ENCODE measurements at places on chromosomes 2 and 18.

- DNase-seq, result no peak
Observed at GRCh38 chr2:48532174-48532573, 2.2 kb downstream of the STON1 start.

DNA sequence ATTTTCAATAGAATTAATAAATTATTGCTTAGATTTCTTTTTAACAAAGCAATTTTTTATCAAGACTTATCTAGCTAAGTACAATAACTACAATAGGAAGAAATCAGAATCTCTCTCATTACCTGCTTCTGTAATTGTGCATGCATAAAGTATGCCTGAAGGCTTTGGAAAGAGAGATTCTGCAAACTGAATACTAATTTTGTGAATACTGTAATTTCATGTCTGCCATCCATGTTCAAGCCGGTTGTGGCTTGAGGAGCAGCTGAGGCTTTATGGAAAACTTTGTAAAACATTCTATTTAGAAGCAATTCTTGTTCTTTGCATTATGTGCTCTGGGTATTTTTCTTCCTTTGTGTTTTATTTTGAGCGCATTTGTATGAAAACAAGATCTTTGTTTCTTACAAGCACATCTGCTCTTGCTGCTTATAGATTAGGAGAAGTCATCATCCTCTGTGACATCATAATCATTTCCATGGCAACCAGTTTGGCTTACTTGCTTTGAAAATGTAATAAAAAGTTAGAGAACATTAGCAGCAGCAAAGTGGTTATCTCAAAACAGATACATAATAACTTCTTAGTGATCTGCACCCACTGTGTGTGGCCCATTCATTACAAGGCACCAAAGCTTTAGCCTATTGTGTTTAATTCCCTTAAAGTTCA lies 16.0 kb upstream of the IKZF2 start:
- no peak for DNase-seq

- DNase-seq, result no peak
Observed at GRCh38 chr18:69725855-69726508, 221.7 kb downstream of the CD226 start.

- DNase-seq, result no peak
Observed at GRCh38 chr2:119680457-119681202, 1.6 kb downstream of the TMEM177 start.

- no peak for DNase-seq
Observed at GRCh38 chr18:53850902-53851301, 373.6 kb downstream of the MBD2 start.

GRCh38 chr2:40230186-40230585 lies 221.7 kb downstream of the SLC8A1 start:
- DNase-seq, result no peak

GRCh38 chr2:187586011-187586641 lies 31.9 kb upstream of the TFPI start:
- no peak for DNase-seq

GRCh38 chr18:32010124-32010721 lies 8.4 kb upstream of the RNF125 start:
- DNase-seq, result no peak

DNA sequence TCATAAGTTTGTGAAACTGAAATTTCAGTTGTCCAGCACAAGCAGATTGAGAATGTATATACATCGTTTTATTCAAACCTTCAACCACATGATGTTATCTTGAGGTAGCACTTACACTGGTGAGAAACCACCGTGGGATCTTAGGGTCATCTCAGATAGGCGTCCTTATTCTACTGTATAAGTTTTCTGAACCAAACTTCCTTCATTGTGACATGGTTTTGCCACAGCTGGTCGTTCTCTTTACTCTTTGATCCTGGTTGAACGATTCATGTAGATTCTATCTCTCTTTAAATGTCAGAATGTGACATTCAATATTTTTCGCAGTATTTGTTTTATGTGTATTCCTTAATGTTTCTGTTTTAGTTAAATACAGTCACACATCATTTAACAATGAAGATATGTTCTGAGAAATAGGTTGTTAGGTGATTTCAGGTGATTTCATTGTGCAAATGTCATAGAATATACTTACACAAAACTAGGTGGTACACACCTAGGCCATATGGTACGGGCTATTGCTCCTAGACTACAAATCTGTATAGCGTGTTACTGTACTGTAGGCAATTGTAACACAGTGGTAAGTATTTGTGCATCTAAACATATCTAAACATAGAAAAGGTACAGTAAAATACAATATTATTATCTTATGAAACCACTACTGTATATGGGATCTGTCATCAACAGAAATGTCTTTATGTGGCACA lies 17.9 kb upstream of the ARHGAP25 start:
- no peak for DNase-seq

- no peak for DNase-seq
Observed at GRCh38 chr2:22406625-22407024, 978.4 kb upstream of the KLHL29 start.

GRCh38 chr2:240248721-240249422 lies 108.4 kb upstream of the OTOS start:
- no peak for DNase-seq

DNA sequence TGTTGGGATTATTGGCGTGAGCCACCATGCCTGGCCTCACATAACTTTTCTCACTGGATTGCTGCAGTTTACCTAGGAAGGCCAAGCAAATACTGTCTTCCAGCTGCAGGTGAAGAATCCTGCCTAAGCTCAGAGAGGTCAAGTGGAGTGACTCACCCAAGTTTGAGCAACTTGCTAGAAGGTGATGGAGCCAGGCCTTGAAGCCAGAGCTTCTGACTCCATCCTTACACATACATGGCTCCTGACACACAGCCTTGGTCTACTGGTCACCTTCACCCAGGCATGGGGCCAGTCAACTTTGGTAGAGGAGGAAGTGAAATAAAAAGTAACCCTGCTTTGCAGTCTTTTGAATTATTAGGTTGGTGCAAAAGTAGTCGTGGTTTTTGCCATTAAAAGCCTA lies 93.5 kb downstream of the VWA3B start:
- DNase-seq, result no peak

DNA sequence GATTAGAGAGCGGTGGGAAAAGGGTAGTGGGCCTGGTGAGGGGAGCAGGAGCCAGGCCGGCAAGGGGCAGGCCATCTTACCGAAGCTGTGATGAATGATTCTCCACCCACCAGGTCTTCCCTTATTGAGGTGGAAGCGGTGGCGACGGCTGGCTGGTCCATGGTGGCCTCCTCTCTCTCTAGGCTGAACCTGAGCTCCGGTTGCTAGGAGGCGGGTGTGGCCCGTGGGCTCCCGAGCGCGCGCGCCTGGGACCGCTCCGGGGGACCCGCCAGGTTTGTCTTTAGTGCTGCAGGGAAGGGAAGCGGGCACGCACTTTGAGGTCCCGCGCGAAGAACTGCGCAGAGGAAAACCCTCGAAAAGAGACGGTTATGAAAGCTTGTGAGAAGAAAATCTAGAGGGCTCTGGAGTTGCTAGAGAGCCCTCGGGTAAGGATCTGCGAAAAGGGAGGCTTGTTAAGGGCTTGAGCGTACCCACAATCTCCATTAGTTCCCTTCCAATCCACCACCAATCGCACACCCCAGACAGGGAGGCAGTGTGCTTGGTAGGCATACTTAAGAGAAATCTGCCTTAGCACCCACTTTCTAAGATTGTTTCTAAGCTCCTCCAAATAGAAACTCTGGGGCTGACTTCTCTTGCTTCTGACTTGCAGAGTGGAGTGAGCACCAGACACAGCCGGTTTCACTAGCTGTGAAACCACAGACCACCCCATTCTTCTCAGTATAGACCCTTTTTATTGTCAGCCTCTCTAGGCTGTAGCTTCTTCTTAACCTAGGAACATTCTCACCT lies at the start of gene STPG4:
TSS of gene STPG4 (minus strand) at position 218 of the 786 bp plus-strand sequence. CDS start at position 161, 57 bp downstream.
- DNase-seq, result no peak

GRCh38 chr18:44548291-44549221 lies 132.1 kb upstream of the SETBP1 start:
- DNase-seq, result no peak

DNA sequence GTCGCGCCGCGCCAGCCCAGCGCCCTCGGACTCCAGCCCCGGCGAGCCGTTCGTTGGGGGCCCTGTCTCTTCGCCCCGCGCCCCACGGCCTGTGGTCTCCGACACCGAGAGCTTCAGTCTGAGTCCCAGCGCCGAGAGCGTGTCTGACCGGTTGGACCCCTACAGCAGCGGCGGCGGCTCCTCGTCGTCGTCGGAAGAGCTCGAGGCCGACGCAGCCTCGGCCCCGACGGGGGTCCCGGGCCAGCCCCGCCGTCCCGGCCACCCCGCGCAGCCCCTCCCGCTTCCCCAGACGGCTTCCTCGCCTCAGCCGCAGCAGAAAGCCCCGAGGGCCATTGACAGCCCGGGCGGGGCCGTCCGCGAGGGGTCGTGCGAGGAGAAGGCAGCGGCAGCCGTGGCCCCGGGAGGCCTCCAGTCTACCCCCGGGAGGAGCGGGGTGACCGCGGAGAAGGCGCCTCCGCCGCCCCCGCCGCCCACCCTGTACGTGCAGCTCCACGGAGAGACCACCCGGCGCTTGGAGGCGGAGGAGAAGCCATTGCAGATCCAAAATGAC lies 1.4 kb downstream of the PHLPP1 start:
- peak; percentile 57 for DNase-seq

GRCh38 chr2:118954297-118955060 lies 12.5 kb downstream of the MARCO start:
- no peak for DNase-seq

- no peak for DNase-seq
Observed at GRCh38 chr2:160253440-160254188, 53.5 kb upstream of the ITGB6 start.

DNA sequence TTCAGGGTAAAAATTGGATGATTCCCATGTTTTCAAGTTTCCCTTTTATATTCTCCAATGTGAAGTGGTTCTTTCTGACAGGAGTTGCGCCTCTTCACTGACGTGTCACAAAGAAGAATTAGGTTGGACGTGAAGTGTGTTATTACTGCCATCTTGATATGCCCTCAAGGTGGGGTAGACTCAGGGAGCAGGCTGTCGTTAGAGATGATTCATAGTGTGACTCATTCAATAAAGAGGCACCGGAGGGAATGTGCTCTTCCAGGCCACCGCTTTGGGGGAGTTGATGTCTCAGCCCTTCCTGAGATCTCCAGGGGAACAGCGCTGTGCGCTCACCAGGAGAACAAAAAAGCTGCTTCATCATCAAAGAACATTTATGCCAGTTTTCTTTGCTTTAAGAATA lies 3.6 kb upstream of the DGKD start:
- peak; percentile 47 for DNase-seq

GRCh38 chr18:32219431-32220018 lies 29.7 kb downstream of the MEP1B start:
- no peak for DNase-seq

DNA sequence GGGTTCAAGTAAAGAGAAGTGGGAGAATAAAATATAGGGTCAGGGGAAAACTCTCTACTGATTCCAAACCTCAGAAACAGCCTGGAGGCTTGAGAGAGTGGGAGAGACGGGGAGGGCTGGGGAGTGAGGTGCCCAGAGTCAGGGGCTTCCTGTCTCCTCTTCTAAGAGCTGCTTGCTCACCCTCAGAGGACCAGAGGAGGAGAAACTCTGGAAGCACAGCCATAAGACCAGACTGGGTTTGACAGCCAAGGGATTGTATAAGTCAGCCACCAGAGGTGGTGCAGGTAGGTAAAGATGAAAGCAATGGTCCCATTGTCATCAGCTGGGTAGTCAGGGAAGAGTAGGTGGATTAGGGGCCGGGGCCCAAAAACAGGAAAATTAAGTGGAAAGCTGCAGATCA lies 259.4 kb downstream of the TNS1 start:
- DNase-seq, result no peak

DNA sequence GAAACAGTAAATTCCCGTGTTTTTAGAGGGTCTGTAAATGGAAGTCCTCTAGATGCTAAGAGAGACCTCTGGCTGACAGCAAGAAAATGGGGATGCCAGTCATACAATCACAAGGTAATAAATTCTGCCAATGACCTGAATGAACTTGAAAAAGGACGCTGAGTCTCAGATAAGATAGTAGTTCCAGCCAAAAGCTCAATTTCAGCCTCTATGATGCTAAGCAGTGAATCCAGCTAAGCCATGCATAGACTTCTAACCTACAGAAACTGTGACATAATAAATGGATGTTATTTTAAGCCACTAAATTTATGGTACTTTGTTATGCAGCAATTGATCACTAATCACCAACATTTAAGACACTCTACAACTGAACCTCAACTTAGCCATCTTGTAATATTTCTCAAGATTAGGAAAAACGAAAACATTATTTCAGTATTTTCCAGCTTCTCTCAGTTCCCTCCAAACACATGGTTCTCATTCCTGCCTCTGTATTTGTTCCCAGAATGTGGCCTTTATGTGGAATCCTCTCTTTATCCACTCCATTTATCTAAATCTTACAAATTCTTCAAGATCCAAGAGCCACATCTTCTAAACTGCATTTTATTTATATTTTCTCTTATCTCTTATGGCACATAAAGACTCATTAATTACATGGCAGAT lies 331.1 kb downstream of the GULP1 start:
- no peak for DNase-seq

- DNase-seq, result no peak
Observed at GRCh38 chr18:63105636-63106316, 213.8 kb downstream of the BCL2 start.

- DNase-seq, result no peak
Observed at GRCh38 chr18:3471141-3471648, 21.2 kb downstream of the TGIF1 start.

DNA sequence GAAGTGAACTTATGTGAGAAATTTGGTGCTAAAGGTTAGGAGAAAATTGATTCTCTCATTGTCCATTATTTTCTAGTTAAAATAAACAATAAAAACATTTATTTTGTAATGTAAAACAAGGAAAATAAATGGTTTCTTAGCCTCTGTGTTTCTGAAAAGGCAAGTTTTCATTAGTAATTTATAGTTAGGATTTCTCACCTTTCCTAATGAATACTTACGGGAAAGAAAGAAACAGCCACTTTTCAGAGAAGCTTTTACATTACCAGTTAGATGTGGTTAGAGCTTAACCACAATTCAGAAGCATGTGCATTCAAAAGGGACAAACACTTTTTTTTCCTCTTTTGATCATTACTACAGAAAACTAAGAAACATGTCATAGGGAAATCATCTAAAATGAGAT lies 18.8 kb downstream of the NEMP2 start:
- no peak for DNase-seq

DNA sequence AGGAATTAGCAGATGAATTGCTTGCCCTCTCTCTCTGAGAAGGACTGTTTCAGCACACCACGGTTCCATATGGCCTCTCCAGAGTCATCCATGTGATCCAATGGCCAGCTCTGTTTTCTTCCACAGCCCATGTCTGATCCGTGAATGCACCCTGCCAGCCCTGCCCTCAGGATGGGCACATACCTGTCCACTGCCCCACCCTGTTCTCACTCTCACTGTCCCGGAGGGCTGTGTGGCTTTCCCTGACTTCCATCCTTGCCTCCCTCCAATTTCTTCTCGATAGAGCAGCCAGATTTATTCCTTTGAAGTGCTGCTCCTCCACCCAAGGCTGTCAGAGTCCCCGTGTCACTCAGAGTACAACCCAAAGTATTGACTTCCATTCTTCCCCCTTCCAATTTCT lies 343.1 kb downstream of the TGIF1 start:
- no peak for DNase-seq
